ENCODE measurements at places on chromosomes 11 and 22.

GRCh38 chr11:121500275-121500674 lies 47.5 kb upstream of the SORL1-AS1 start:
- no peak for DNase-seq

- DNase-seq: no peak
Measured at GRCh38 chr11:12865863-12866595, 143.1 kb upstream of the RASSF10 start.

GRCh38 chr22:17368554-17369438 lies 464 bp upstream of the CECR2 start:
- peak; percentile 66 for DNase-seq

DNA sequence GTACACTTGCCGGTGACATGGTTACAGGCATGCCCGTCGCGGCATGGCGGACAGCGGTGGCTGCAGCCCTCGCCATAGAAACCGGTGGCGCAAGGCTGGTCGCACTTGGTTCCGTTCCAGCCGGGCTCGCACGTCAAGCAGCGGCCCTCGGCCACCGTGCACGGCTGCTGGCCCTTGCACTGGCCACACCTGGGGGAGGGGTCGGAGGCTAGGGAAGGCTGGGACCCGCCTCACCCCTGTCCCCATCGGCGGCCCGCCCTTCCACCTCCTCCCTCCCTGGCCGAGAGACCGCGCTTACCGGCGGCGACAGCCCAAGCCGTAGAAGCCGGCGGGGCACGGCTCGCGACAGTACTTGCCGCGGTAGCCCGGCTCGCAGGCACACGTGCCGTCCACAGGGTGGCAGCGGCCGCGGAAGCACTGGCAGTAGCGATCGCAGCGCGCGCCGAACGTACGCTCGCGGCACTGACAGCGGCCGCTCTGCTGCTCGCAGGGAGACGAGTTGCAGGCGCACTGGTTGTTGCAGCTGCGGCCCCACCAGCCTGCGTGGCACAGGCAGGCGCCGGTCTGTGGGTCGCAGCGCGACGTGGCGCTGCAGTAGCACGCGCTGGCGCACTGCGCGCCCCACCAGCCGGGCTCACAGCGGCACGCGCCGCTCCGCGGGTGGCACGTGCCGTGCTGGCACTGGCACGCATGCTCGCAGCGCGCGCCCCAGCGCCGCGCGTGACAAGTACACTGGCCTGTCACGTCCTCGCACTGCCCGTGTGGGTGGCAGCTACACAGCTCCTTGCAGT lies 6.7 kb downstream of the SCARF2 start:
- peak; percentile 63 for DNase-seq

GRCh38 chr11:62605902-62606301 lies 4.2 kb upstream of the MTA2 start:
- no peak for DNase-seq

GRCh38 chr11:23789938-23790371 lies 706.9 kb upstream of the LUZP2 start:
- no peak for DNase-seq

- peak; percentile 79 for DNase-seq
Measured at GRCh38 chr22:49962751-49963646, 2.4 kb downstream of the PIM3 start.

- DNase-seq: no peak
Measured at GRCh38 chr11:123152951-123153350, 42.1 kb downstream of the CLMP start.

DNA sequence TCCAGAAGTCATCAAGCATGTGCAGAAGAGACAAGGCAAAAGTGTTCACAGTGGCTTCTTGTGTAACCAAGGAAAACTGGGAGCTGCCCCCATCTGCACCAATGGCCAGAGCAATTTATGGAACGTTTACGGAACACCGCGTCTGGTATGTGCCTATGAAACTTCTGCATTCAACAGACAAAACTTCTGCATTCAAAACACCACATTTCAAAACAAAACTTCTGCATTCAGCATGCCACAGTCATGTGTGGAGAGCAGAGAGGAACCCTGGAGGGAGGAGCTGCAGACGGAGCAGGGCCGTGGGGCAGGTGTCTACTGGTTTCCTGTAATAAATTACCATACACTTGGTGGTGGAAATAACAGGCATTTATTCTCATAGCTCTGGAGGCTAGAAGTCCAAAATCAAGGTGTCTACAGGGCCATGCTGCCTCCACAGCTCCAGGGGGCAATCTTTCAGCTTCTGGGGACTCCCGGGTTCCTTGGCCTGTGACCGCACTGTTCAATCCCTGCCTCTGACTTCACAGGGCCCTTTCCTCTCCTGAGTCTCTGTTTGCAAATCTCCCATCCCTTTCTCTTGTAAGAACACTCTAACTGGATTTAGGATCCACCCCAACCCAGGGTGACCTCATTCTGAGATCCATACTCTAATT lies 32.2 kb downstream of the RPL3 start:
- DNase-seq: no peak

DNA sequence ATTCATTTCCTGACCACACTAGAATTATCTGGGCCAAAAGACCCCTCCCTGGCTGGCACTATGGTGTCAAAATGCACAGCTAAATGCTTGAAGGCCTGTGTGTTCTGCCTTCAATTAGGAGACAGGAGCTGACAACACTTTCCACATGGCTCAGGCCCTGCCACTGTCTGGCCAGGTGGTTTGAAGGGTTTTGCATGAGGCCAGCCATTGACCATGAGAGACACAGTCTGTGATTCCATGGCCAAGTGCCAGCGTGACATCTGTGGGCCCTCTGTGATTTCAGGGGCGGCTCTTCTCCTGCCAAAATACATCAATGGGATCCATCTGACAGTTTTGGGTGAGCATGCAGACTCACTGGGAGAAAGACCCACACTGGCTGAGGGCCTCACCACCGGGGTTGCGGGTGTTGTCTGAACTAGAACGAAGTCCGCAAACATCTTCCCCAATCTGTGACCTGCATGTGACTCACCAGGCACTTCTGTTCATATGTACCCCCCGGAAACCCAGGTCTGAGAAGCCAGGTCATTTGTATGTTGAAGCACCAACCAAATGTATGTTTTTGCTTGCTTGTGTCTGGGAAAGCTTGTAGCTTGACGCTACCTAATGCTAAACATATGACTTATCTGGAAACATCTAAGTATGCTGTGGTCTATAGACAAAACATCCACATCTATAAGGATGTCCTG lies 20.7 kb upstream of the NAV2 start:
- DNase-seq: no peak

GRCh38 chr22:36850056-36850455 lies 10.8 kb upstream of the NCF4 start:
- DNase-seq: no peak
